ENCODE measurements at places on chromosomes 2 and 18.

- DNase-seq, result no peak
Observed at GRCh38 chr2:105796131-105796638, 51.5 kb downstream of the NCK2 start.

- peak; percentile 87 for DNase-seq
Observed at GRCh38 chr2:61340242-61340641, 130.6 kb downstream of the USP34 start.

GRCh38 chr18:50356036-50356945 is 18.6 kb upstream of the SKA1 start:
- DNase-seq, result peak; percentile 31

- DNase-seq, result no peak
Observed at GRCh38 chr2:206981086-206981674, 41.9 kb downstream of the CPO start.

GRCh38 chr2:150470435-150470834 is 17.0 kb downstream of the RND3 start:
- peak; percentile 27 for DNase-seq

GRCh38 chr2:46082531-46083485 is 214.4 kb upstream of the EPAS1 start:
- peak; percentile 97 for DNase-seq

DNA sequence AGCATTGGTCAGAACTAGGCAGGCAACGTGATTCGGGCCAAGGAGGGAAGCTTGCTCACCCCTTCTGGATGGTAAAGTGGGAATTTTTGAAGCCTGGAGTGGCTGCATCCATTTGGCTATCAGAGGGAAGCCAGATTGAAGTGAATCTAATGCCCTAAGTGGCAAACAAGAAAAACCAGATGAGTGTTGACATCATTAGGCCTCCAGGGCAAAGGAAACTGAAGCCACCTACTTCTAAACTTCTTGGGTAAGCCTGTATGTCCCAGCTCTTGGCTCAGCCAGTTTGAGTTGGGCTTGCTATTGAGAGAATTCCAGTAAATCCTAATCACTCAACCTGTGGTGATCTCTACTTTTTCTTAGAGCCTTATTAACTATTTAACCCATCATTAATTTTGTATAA is 20.9 kb downstream of the SOX11 start:
- DNase-seq, result no peak
